ENCODE measurements at places on chromosomes 3 and 15.

DNA sequence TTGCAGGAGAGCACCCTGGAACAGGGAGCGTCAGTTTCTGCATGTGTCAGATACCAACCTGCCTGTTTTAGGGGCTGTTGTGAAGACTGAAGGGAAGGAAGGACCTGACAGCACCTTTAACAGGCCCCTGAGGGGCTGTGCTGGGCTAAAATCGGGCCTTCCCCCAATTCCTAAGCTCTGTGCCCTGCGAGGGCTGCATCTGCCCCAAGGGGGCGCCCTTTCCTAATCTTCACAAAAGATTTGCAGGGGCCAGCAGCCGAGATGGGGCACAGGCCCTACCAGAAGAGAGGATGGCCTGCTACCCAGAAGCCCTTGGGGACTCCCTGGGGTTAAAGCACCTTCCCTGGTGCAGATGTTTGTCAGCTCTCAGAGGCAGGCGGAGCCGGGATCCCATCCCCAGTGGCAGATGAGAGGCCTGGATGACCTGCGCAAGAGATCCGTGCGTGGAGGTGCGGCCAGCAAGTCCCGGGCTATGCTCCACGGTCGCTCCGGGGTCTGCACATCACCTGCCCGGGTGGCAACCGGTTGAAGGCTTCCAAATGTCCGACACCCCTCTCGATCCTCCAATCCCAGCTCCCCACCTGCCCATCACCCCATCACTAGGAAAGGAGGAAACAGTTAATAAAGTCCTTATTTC, 53.6 kb downstream of the RHCG start:
- DNase-seq = no peak

DNA sequence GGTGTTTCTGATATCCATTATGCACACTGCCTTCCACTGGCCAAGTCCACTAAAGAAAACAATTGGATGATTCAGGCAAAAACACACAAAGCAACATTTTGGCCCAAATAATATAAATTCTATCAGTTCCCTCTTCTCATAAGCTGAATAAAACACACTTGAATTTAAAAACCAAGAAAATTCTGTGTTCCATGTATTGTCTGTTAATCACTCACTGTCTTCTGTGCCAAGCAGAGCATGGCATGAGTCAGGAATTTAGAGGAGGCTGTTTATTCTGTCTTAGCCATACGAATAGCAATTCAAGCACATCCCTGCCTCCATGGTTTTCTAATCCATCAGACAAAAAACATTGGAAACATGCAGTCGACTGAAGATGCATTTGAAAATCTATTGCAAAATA, 215.6 kb upstream of the UMPS start:
- no peak for DNase-seq

GRCh38 chr15:87753539-87753938, 503.0 kb downstream of the NTRK3 start:
- DNase-seq = no peak

GRCh38 chr3:67866571-67866970, 212.2 kb upstream of the SUCLG2 start:
- no peak for DNase-seq

DNA sequence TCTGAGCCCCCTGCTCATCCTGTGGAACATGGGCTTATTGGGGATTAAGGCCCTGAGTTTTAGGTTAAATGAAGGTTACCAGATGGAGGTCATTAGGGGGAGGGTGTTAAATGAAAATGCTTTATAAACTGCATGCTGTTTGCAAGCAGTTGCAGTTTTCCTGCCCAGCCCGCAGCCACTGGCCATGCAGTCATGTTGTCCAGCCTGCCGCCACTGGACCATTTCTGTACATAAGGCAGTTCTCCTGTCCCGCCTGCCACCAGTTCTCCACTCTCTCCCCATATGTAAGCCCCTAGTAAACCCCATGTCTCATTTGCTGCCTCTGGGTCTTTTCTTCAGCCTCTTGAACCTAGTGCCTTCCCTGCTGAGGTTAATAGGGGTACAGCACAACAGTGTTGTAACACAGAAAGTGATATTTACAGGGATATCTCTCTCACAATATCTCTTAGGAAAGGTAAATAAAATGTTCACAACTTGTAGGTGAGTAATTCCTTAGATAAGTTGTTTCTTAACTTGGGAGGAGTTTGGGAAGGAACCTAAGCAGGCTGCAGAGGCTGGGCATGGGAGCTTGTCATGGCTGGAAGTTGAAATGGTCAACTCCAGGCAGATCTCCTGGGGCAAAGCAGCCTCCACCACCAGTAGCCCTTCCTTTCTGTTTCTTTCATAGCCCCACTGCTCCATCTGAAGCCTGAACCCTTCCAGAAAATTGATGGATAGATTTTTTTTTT, 148.2 kb downstream of the CMSS1 start:
- no peak for DNase-seq

DNA sequence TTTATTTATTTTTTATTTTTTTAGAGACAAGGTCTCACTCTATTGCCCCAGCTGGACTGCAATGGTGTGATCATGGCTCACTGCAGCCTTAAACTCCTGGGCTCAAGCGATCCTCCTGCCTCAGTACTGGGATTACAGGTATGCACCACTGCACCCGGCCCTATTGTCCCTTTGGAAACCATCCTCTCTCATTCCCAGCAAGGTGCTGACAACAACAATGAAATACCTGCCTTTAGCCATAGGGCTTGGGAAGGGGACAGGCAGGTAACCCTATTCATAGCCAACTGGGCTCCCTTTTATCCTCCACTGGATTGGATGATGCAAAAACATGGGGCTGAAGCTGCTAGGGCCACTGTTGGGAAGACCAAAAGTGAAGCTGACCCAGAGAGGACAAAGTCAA, 43.1 kb downstream of the SCAP start:
- DNase-seq = no peak

- DNase-seq = no peak
These were observed 515.9 kb downstream of the NLGN1 start for GRCh38 chr3:173913397-173913796.

- DNase-seq = no peak
These were observed 24.6 kb upstream of the ZNF280D start for GRCh38 chr15:56757875-56758274.

DNA sequence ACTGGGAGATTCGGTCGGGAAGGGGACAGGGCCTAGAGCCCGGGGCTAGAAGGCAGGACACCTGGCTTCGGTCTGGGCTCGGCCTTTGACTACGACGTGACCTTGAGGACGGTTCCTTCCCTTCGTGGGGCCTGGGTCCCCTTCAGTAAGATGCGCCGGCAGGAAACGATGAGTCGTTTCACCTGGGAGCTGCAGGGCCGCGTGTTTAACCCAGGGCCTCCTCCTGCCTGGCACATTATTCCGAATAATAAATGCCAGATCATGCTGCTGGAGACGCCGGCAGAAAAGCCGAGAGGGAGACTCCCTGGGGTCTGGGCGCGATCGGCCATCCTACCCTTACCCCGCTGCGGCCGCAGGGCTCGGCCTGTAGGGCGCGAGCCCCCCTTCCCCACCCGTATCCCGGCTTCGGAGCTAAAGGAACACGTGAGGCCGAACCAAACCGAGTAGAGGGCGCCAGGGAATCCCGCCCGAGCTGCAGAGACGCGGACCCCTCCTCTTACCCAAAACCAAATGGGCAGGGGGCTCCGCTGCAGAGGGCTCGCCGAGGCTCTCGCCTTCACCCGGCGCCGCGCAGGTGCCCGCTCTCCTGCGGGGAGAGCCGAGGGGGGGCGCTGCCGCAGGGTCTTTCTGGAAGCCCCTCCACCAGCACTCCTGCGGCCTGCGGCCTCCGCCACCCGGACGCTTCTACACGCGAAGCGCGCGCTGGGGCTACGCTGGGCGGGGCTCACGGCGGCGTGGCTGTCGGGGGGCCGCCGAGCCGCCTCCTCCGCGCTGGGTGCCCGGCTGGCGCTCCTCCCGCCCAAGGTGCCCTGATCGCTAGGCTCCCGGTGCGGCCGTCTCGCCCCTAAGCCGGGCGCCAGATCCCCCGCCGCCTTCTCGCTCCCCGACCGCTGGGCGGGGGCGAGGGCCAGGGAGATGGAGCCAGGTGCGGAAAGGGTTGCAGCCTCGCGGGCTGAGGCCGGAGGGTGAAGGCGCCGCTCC, at the start of gene BDH1:
TSS of gene BDH1 (minus strand) at position 688 of the 981 bp plus-strand sequence. CDS start 9,525 bp downstream, outside the sequence.
- peak; percentile 40 for DNase-seq

DNA sequence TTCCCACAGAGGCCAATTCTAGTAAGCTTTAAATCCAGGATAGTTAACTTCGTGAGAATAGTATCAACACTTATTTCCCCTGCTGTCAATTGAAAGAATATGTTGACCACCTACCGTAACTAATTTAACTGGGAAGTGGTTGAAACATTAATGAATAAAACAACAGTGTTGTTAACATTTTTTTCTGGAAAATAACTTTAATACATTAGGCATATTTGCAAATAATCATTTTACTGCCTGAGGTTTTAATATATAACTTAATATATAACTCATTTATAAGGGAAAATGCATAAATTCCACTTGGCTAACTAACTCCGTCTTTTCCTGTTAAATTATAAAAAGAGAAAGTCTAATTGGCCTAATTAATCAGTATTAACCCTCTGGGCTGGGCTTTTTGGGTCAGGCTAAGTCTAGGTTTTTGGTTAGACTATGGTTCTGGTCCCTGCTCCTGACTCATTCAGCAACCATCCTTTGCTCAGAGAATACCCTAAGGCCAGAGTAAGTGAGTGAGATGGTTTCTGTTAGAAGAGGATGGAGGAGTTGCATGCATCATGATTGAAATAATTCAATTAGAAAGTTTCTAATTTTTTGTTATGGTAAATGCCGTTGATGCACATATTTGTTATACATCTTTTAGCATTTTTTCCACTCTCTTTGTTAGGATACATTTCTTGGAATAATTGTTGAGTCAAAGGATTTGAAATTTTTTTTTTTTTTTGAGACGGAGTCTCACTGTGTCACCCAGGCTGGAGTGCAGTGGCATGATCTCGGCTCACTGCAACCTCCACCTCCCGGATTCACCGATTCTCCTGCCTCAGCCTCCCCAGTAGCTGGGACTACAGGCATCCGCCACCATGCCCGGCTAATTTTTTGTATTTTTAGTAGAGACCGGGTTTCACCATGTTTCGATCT, 10.8 kb upstream of the SKIL start:
- no peak for DNase-seq

DNA sequence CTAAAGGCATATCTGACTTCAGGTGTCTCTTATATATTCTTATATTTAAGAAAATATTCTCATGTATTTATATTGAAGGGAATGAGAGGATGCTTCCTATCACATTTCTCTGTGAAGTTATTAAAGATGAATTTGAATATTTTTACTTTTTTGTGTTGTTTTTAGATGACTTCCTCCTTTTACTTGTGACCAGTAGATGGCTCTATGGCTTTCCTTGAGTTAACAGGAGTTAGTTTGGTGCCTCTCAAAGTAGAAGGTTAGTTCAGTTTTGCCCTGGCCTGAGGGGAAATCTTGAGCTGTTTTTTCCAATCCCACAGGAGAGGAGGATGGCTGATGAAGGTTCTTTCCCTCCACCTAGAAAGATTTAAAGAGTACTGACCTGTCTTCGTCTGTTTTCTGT, 80.7 kb downstream of the SQOR start:
- no peak for DNase-seq

DNA sequence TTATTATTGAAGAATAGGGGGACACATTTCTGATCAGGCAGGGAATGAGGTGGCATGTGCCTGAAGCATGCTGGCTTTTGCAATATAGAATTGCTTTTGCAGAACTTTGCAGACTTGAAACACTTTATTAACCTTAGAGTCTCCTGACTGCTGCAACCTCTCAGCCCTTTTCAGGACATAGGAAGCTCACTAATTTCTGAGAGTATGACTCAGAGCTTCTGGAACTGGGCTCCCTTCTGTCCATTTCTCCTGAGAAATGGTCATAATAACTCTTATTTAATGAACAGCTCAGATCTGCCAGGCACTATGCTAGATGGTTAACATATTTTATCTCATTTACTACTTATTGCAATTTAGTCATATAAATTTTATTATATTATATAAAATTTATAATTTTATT, 38.6 kb upstream of the DGKG start:
- no peak for DNase-seq

DNA sequence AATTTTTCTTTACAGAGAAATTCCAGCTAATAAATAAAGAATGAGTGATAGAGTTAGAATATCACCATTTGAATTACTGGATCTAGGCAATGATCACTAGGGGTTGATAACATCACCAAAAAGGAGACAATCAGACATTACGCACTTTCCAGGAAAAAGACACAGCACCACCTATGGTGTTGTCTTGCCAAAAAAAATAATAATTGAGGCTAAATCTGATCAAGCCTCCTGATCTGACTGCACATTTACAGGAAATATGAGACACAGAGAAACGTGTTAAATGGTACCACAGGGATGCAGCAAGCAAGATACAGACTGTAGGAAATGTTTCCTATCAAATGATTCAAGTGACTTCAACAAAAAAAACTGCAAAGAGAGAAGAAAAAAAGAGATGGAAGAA, 92.8 kb downstream of the EOMES start:
- no peak for DNase-seq

DNA sequence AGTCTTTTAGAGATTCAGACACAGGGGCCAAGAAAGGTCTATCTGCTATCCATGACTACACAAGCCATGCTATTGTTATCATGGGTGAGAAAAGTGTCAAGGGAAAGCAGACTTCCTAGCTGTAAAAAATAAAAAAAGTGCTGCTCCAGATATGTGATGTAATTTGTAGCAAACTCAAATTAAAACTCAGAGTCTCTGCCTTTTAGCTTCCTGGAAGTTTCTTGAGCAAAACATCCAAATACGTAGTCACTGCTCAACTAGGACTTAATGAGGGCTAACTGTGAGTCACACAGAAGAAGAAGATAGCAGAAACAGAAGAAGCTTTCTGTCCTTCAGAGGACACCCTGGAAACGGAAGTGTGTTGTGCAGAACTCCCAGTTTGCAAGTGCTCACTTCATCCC, 393.4 kb upstream of the NR2F2 start:
- no peak for DNase-seq

- no peak for DNase-seq
These were observed 18.6 kb upstream of the ZBTB20 start for GRCh38 chr3:115165701-115166100.

DNA sequence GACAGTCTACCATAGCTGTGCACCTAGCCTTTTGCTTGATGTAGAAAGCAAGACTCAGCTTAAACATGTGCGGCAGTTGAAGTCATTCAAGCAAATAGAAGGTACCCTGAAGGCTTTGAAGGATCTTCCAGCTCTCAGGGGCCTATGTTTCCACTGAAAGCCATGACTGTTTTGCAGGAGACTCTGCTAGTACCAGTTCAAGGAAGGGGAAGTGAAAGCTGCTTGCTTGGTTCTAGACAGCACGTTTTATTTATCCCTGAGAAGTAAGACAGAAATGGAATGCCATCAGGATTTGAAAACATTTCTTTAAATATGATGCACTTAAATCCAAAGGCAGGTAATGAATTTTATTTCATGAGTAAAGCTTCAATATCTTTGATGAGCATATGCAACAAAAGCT, 311.4 kb downstream of the PDCD6IP start:
- DNase-seq = no peak

DNA sequence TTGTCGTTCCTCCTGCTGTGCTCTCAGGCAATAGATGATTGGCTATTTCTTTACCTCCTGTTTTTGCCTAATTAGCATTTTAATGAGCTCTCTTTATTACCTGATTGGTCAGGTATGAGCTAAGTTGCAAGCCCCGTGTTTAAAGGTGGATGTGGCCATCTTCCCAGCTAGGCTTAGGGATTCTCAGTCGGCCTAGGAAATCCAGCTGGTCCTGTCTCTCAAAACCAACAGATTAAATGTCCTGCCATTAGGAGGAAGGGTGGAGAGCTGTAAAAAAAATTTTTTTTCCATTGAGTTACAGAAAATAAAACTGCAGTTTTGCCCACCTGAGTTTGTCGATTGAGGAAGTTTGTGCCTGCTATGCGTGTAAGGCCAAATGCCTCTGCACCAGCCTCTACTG, 5.4 kb upstream of the ACSBG1 start:
- no peak for DNase-seq

All from thymus (tissue), 14 donors.